Kidney epithelial cell (primary cell): ENCODE measurements at places on chromosomes 5 and 9. TPM values are rescaled to one million over a fixed set of nuclear protein-coding genes. Genes with fewer than 3 reads are reported as not detected.

The IFNA17 gene
- total RNA-seq = not detected in 2 replicates

GRCh38 chr5:118616281-118616680, 372.1 kb downstream of the DTWD2 start:
- DNase-seq = no peak

GRCh38 chr9:127803507-127804352, 1.0 kb downstream of the FPGS start:
- DNase-seq = no peak

The MTAP gene
- total RNA-seq = 29.0 and 35.1 TPM in 2 replicates

DNA sequence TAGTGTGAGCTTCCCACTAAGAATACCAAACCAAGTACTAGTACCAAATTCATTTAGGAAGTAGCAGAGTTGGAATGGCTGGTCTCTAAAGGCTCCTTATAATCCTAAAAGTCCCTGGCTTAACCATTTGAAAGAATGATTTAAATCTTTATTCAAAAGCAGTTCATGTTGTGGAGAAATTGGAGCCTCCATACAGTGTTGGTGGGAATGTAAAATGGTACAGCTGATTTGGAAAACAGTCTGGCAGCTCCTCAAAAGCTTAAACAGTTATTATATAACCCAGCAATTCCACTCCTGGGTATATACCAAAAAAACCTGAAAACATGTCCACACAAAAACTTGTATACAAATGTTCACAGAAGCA, 2.9 kb downstream of the PLIN2 start:
- no peak for DNase-seq

GRCh38 chr5:141883184-141883891, 5.1 kb upstream of the PCDH1 start:
- DNase-seq = no peak

- no peak for DNase-seq
These were observed 8.4 kb downstream of the SLC2A6 start for GRCh38 chr9:133470427-133470924.

- no peak for DNase-seq
These were observed 95.7 kb upstream of the EGFLAM start for GRCh38 chr5:38162625-38163024.

The SMIM33 gene
- not detected in 2 replicates for total RNA-seq
